ENCODE measurements at places on chromosomes 6 and 20.
A peak's percentile ranks its signal among the peaks of the same experiment; 100 is the strongest.

DNA sequence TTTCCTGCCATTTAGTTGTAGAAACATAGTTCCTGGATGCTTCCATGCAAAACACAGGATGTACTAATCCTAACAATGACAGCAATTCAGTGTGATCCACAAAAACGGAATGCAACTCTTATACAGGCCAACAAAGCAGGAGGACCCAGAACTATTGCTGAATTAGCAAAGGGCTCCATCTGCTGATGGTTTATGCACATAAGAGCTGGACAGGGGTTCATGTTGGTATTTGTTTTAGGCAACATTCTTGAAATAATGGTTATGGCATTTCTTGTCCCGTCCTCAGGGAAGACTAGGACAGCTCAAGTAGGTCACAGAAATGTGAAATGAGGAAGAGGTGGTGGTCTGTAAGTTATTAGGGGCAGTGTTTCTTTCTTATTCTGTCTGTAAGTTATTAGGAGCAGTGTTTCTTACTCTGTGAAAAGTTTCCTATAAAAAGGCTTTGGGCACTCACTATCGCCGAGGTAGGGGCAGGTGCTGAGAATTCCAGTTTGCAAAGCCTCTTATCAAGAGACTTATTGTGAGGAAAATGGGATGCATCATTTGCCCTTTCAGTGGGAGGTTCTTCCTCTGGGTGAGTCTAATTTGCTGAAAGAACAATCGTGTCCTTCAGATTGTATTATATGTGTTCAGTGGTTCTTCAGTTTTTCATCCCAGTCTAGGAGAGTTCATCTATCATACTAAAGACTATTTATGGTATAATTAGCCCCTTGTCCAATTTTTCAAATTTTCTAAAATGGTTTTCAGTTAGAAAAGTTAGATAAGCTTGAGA lies 171.1 kb downstream of the MCHR2 start:
- DNase-seq = no peak

DNA sequence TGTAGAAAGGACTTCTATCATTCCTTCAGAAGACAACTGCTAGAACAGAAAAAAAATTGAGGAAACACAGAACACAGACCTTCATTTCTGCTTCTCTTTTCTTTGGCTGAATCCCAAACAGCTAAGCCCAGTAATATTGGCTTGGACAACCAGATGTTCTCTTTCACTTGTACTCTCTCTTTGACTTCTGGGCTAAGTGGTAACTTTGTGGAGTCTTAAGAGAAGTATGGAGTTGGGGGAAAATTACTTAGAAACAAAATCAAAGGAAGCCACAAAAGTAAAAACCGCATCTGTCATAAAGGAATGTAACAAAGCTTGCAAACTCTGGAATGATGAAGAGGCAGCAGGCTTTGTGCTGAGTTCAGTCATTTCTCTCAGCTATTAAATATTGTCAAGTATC lies 587.5 kb downstream of the CBLN4 start:
- DNase-seq = no peak

- DNase-seq = no peak
Observed at GRCh38 chr6:46215213-46215612, 44.4 kb upstream of the ENPP5 start.

DNA sequence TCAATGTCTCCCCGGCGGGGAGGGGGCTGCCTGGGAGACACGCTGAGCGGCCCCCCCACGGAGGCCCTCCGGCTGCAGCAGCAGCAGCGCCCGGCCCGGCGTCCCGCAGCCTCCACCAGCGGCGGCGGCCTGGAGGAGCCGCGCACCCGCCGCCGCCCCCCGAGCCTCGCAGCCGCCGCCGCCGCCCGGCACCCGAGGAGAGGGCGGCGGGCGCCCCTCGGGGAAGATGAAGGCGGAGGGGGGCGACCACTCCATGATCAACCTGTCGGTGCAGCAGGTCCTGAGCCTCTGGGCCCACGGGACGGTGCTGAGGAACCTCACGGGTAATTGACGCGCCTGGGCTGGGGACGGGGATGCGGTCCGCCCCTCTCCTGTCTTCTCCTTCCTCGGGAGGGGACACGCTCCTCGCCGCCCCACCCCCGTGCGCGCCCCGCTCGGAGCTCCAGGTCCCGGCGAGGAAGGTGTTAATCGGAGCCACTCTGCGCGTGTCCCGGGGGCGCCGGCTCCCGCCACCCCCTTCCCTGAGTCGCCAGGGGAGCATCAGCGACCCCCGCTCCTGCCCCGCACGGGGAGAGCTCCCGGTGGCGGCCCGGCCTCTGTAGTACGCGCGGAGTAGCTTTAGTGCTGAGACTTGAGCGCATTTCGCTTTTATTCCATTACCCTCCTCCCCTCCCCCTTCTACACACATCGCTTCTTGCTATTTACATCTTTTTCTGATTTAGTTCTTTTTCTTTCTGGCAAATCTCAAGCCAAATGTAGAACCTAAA lies 686 bp downstream of the TMEM170B start:
- no peak for DNase-seq

DNA sequence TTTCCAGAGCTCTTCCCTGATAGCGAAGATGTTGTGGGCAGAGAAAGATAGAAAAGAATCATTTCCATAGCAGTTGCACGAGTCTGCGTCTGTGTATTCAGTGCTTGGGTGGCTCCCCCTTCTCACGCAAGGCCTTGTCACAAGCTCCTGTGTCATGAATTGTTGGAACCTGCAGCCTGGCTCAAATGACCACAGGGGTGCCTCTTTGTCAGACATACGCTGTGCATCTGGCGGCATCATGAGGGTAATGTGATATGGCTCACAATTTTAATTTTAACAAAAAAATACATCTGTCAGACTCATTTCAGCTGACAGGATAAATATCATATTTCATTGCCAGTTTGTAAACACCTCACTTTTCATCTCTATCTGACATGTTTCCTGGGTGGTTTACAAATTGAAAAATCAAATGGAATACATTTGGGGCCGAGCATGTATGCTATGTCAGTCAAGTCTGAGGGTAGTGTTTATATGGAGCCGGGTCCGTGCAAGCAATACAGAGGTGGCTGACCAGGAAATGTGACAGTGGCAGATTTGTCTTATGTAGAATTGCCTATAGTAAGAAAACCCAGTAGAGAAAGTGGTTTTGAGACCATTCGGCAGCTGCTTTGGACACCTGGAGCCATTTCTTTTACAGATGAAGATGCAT lies 90.9 kb downstream of the CAP2 start:
- DNase-seq = no peak

GRCh38 chr6:163438940-163439335 lies 24.4 kb downstream of the QKI start:
- no peak for DNase-seq

GRCh38 chr20:49534255-49534712 lies 33.7 kb downstream of the PTGIS start:
- DNase-seq = peak; percentile 69

DNA sequence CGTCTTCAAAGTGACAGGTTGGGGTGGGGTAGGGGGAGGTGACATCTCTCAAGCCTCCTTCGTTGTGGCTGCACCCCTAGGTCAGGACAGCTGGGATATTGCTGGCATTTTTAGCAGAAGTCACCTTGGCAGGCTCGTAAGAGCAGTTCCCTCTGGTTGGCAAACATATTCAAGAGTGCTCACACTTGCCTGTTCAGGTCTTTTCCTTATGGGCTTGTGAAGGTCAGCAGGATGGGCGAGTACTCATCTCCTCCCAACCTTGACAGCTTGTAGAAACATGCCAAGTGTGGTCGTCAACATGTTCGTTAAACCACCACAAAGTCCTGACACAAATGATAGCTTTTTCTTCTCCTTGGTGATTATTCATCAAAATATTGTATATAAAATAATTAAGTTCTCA lies 113.6 kb downstream of the HDGFL1 start:
- DNase-seq = no peak

- no peak for DNase-seq
Observed at GRCh38 chr20:41887500-41887899, 269.3 kb upstream of the CHD6 start.

All from inflammatory macrophage (primary cell).